ENCODE measurements at places on chromosomes 4 and X.

DNA sequence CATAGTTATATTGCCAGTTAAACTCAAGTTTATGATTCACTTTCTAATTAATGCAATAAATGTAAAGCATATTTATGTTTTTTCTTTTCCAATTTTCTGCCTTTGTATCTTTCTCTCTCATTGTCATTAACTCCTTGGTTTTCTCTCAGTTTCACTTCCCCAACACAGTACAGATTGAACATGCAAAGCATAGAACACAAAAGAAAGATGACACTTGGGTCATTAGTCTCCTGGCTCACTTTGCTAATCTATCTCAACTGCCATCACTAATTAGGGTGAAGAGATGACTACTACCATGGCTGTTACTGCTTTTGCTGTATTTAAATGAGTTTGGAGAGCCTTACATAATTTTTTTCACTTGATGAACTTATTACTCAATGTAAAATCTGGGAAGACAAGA is 12.3 kb upstream of the NAA11 start:
- no peak for DNase-seq

DNA sequence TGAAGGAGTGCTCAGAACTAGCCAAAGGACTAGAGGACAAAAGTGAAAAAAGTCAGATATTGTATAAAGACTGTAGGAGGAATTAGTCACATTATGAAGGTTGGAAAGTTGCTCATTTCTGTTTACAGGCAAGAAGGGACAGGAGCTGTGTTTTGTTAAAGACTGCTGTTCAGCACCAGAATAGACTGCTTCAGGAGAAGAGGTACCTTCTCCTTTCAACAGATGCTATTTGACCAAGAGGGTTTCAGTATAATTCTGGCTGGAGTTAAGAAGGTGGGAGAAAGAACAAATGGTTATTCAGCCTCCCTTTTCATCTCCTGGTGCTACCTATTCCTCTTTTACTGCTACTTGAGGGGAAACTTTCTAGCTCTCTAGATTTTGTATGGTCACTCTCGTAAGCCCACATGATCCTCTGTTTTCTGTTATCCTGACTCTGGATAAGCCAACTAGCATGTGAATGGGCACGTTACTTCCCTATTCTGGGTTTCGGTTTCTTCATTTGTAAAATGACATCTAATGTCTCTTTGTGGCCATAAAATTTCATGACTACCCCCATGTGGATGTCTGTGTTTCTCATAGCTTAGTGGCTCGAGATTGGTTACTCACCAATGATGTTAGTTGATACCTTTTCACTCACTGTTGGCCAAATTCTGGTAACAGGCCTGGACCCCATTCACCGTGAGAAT is 68.9 kb downstream of the SH2D1A start:
- DNase-seq: no peak

DNA sequence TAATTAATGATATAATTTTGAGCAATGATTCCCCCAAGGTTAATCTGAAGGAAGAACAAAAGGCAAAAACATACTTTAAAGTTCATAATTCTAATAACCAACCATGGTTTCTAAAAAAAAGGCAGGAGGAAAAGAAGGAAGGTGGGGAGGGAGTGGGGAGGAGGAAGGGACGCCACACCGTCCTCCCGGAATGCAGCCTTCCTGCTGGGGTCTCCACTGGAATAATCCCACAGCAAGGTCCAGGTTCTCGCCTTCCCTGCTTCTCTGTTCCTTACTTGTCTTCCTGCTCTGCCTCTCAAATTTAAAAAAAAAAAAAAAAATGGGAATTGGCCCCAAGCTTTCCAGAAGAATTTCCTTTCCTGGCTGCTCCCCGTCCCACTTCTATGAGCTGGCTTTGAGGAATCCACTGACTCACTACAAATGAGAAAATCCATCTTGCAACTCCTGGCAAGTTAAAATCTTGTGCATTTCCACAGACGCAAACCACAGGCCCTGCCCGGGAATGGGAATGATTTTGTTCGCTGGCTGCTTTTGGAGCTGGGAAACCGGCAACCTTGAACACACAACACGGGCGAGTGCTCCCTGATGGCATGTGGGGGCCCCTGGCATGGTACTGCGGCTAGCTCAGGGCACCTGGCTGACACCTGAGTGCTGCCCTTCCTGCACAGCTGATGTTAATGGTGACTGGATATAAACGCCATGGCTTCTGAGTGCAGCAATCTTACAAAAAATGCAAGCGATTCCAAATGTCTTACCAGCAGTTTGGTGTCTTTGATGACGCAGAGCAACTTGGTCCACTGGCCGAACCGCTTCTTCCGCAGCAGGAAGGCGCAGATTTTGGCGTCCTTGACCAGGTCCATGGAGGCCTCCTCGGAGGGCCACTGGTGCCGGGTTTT is 97.0 kb downstream of the AFAP1 start:
- no peak for DNase-seq

- DNase-seq: no peak
These were observed 119.5 kb upstream of the CHRDL1 start for GRCh38 chrX:110915111-110915510.

- DNase-seq: no peak
These were observed 103.9 kb upstream of the KLHL13 start for GRCh38 chrX:118220509-118220908.

DNA sequence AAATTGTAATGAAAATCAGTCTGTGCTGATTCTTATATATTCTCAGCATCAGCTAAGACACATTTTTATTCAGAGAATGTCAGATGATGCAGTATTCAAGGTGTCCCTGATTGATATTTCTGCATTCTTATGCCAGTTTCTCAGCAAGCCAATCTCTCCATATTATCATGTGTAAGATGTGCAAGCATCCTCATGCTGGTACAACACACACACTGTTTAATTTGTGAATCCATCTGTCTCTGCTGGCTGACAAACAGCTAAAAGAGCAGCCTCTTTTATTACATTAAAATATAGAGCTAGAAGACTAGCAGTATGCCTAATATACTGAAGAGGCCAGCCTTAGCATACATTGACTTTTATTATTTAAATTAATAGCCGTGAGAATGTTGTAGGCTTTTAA is 502.9 kb upstream of the GNPDA2 start:
- no peak for DNase-seq

DNA sequence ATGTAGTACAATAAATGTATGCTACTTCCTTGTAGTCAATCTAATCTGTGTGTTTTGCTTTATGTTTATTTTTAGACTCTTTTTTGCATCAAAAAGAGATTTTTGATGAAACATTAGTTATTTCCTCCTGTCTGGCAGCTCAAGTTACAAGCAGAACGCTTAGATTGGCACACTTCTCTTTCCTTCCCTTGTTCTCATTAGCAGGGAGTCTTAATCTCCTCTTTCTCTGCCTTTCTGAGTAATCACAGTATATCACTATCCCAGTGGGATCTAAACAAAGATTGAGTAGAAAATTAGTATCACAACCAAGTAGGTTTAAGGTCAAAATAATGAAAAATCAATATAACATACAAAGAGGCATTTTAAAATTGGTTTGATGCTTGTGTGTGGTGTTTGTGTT is 1192.6 kb downstream of the C4orf33 start:
- DNase-seq: no peak

DNA sequence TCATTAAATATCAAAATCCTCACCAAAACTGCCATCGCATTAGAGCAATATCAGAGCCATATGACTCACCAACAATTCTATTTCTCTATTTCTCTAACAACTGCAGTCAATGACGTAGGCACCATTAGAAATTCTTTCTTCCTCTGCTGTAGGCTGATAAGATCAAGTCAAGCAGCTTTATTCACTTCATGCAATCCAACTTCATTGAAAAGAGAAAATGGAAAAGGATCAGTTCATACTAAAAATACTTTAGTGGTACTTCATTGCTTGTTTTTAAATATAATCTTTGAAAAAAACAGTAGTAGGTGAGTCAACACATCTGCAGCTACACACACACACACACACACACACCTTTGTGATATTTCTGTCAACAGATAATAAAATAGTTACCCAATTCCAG is 345.3 kb upstream of the TENM3 start:
- no peak for DNase-seq

DNA sequence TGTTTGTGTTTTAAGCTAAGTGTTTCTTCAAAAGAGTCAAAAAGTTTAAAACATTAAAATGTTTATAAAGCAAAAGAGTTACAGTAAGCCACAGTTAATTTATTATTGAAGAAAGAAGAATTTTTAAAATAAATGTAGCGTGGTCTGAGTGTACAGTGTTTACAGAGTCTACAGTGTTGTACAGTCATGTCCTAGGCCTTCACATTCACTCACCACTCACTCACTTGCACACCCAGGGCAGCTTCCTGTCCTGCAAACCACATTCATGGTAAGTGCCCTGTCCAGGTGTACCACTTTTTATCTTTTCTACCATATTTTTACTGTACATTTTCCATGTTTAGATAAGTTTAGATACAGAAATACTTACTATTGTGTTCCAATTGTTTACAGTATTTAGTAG is 239.7 kb upstream of the AGA start:
- no peak for DNase-seq

DNA sequence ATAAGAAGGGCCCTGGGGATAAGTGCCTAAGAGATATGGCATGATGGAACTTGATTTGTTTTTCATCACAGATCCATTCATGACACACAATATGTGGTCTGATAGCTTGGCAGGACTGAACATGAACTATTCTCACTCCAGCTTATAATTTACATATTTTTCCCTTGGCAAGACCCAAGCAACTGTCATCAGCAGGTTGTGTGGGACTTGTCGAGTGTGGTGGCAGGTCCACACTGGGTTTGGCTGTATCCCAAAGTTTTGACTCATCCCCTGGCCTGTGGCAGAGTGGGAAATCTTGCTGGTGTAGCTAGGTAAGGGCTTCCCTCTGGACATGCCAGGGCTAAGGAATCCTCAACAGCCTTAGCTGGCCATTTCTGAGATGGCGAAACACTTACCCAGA is 81.0 kb upstream of the STIM2 start:
- DNase-seq: no peak

DNA sequence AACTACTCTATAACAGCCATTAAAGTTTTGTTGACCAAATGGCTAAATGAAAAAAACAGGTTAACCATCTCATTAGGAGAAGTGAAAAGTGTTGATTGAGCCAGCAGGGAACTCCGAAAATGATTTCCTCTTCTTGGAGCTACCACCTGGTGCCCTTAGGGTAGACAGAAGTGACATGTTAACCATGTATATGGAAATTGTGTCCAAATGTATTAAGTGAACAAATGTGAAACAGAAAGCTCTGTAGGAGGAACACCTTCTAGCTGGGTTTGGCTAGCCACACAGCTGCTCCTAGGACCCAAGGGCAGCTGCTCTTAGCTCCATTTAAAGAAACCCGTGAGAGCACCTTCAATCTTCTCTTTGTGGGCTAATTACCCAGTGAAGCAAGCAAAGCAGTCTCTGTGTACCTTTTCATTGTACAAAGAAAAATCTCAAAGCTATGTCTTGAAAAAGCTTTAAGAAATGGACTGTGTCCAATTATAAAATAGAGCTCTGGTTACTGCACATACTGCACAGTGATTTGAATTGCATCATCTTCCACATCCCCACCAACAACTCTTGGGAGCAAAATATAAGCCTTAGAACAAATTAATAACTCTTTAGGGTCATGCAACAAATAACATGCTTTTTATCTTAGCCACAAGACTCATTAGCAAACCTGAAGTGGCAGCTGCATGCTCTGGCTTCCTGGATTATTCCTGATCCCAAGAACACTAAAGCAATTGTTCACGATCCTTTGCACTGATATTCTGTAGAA is 59.2 kb upstream of the PARM1 start:
- peak; percentile 51 for DNase-seq

DNA sequence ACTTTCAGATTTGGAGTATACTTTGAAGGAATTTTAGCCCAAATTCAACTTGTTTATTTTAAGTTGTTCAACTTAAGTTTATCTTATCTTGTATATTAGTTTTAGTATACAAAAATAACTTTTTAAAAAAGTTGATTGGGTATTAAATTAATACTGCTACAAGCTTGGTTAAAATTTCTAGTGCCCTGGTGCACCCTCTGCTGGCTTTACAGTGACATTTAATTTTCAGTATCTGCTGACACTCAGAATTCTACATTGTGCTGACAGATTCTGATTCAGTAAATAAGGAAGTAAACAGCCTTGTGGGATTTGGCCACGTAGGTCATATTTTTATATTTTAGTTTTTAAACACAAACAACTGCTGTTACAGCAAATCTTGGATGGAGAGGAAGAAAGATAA is 2.9 kb downstream of the EDA start:
- no peak for DNase-seq

DNA sequence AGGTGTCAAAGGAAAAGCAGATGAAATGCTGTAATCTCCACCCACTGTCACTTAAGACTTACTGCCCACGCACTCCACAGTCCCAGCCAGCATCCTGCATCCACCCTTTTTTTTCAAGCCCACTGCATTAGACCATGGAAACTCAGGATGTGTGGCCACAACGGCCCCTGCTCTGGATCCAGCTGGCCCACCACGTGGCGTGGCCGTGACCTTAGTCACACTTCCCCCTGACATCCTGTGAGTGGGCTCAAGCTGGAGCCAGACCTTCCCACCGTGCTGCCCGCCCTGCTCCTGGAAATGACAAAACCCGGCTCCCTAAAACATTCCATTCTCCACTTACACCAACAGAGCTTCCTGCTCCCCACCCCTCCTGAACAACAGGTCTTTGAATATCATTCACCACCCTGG is 588.3 kb upstream of the DIPK2B start:
- no peak for DNase-seq

GRCh38 chr4:164753873-164754488 is at the start of gene SMIM31:
SMIM31 (plus strand) TSS chr4:164754131; CDS start chr4:164770444, 16,313 bp downstream.
- no peak for DNase-seq

DNA sequence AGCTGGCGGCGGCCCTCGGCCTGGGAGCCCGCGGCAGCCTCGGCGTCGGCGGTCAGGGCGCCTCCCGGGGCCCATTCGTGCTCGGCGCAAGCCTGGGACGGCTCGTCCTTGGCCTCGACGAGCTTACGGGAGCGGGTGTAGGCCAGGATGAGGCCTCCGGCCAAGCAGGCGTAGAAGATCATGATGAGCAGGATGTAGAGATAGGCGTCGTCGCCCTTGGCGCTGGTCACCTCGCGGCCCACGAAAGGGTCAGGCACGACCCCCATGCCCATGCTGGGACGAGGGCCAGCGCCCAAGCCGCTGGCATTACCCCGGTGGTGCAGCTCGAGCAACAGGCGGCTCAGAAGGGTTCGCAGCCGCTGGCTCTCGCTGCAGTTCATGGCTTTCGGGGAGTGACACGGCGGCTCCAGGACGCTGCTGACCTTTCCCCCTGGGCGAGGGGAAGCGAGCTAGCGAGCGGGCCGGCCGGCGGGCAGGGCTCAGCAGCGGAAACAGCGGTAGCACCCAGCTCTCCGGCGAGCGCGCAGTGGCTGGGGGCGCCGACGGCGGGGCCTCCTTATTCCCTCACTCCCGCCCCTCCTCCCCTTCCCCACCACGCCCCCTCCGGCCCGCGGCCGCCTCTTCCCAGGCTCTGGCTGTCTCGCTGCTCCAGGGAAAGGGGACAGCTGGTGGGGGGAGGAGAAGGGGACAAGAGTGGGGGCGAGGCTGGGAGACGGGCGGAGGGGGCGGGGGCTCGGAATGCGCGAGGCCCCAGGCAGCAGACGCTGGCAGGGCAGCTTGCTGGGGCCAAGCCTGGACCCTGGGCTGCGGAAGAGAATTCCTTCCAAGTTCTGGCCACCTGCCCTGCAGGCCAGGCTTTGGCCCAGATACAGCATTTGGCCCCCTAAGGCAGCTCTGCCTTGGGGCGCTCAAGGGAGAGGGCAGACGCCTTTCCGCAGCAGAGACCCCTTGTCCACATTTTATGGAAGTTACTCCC is at the start of gene KCNE5:
Gene KCNE5 (minus strand): TSS at position 532 of the 976 bp plus-strand sequence. CDS start 152 bp downstream, at position 380.
- DNase-seq: no peak
